ENCODE measurements at places on chromosomes 12 and 14.

- DNase-seq = no peak
These were observed 1145.4 kb upstream of the TMEM132C start for GRCh38 chr12:127121494-127122084.

DNA sequence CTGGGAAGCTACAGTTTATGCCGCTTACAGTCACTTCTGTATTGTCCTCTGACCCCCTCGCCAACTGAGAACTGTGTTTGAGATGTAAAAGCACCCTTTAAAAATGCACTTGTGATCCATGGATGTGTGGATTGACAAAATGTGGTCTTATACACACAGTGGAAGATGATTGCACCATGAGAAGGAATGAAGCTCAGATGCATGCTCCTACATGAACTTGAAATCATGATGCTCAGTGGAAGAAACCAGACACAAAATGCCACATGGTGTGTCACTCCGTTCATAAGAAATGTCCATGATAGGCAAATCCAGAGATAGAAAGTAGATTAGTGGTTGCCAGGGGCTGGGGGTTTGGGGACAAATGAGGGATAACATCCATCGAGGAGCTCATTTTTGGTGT, 58.0 kb downstream of the PITPNM2 start:
- DNase-seq = no peak

DNA sequence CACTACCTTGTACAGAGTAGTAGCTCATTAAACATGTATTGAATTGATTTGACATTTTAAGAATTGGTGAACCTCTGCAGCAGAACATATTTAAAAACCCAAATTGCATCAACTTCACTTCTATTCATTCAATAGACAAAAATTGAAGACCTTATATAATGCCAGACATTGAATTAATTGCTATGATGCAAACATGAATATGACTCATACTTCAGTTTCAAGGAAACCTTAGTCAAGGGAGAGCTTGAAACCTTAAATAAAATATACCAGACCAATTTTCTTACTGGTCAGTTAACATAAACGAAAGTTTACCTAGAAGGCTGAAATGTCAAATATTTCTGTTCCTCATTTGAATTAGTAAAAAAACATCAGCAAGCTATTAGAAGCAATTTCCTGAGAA, 5.0 kb upstream of the MGAT4C start:
- peak; percentile 1 for DNase-seq

DNA sequence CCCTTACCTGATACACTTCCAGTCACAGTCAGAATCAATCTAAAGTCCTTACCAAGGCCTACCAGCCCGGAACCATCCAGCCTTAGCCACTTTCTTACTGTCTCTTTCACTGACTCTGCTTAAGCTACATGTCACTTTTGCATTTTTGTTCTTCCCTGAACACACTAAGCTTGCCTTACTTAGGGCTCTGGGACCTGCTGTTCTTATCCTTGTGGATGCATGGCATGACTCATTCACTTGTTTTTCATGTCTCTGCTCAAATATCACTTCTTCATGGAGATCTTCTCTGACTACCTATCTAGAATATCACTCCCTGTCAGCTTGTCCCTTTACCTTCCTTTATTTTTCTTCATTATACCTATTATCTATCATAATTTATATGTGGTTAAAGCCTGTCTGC, 65.6 kb upstream of the ZDHHC17 start:
- DNase-seq = no peak

DNA sequence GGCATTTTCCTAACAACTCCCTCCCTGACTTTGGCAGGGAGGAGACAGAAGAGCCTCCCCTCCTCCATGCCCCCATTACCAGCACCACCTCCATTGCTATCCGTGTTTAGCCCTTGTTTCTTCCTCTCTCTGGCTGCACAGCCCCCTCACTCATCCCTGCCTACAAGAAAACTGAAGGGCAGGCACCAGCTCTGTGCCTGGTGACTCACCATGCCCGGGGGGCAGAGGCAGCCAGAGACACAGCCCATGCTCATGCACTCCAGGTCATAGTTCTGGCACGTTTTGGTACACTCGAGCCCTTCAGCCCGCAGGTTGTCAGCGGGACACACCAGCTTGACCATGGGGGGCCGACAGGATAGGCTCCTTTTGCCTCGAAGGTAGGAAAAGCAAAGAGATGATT, 80.4 kb downstream of the VWF start:
- no peak for DNase-seq

GRCh38 chr12:92503029-92503931, 199.5 kb upstream of the PLEKHG7 start:
- peak; percentile 7 for DNase-seq

- no peak for DNase-seq
These were observed 401.1 kb downstream of the RGS6 start for GRCh38 chr14:72333357-72333756.
